Right ventricle myocardium superior (tissue), 1 donor: ENCODE measurements at places on chromosomes 6 and 20. TPM values are rescaled to one million over a fixed set of nuclear protein-coding genes. Genes with fewer than 3 reads are reported as not detected.
A peak's percentile ranks its signal among the peaks of the same experiment; 100 is the strongest.

GRCh38 chr20:2390951-2391675 is 10.4 kb downstream of the TGM6 start:
- no peak for DNase-seq

Gene TCF15
- total RNA-seq: 13.4 TPM

Gene FAM209B
- total RNA-seq: 0.35 TPM

DNA sequence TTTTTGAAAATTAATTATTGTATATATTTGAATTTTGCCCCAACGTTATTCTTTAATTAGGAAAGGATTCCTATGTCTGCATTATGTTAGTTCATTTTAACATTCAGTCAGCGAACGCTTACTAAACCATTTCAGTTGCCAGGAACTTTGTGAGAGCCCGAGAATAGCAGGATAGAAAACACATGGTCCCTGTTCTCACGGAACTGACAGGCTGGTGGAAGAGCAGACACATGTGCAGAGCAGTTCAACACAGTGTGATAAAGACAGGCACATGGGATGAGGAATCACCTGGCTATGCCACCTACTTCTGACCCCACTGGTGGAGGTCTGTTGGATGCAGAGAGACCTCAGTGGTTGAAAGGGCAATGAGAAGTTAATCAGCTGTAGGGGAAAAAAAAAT is 367.2 kb downstream of the EPM2A start:
- no peak for DNase-seq

Gene HLA-DOA
- total RNA-seq: 1.2 TPM

Gene TEAD3
- total RNA-seq: 25.4 TPM

Gene KIF6
- total RNA-seq: 0.27 TPM

- DNase-seq: no peak
Observed at GRCh38 chr20:42442716-42443115, 747.0 kb downstream of the PTPRT start.

Gene HTR1B
- not detected for total RNA-seq

Gene AFG1L
- total RNA-seq: 12.6 TPM

DNA sequence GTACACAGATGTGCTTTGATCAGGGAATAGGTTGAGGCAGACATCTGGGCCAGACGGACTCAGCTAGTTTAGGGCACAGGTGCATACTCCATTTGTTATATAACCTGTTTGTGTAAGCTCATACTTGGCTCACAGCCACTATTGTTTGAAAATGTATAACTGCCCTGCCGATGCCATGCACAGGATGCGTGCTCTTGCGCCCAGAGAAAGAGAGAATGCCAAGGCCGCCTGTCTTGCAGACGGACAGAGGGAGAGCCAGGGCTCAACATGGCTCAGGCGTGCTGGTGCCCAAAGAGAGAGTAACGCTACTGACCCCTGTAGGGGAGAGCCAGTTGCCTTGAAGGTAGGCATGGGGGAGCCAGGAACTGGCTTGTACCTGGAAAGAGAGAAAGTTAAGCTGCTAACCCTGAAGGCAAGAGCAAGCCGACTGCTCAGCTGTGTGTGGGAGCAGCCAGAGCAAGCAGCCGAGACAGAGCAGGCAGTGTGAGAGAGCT is 57.7 kb downstream of the FAM229B start:
- no peak for DNase-seq

Gene HEY2
- total RNA-seq: 60.6 TPM

DNA sequence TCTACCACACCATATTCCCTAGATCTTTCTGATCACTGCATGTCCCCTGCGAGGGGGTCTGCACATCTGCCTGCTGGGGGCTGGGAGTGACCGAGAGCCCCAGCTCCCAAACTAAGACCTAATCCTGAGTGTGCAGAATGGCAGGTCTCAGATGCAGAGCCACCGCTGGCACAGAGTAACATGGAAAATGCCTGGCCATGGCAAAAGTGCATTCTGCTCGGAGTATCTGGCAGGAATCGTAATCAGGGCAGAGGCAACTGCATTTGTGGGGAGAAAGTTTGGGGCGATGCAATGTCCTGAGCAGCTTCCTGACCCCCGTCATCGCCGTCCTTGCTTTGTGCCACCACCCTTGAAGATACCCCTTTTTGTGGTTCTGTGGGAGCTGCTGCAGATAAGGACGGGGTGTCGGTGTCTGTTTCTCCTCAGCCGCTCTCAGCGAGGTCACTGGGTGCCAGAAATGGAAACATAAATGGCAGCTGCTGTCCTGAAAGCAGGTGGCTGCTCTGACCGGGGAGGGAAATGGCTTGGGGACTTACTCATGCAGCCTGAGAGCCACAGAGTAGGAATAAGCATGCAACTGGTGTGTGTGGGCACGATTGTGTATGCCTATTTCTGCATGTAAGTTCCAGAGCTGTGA is 157.9 kb downstream of the LY86 start:
- peak; percentile 59 for DNase-seq

Gene HLA-DPA1
- total RNA-seq: 34.1 TPM

- DNase-seq: peak; percentile 63
Observed at GRCh38 chr6:80338201-80338836, 231.8 kb downstream of the BCKDHB start.

Gene TAP1
- total RNA-seq: 14.9 TPM

- no peak for DNase-seq
Observed at GRCh38 chr20:25496165-25496967, 88.9 kb downstream of the GINS1 start.

Gene RBBP8NL
- total RNA-seq: not detected

- DNase-seq: no peak
Observed at GRCh38 chr6:9537381-9537780, 877.5 kb downstream of the TFAP2A start.

- DNase-seq: no peak
Observed at GRCh38 chr6:144595266-144595665, 310.1 kb downstream of the UTRN start.

Gene HLA-DRB5
- 17.7 TPM for total RNA-seq

Gene SLA2
- total RNA-seq: 0.32 TPM
